Renal cortex interstitium (tissue), 15 donors: ENCODE measurements at places on chromosomes 16 and 17. TPM values are rescaled to one million over a fixed set of nuclear protein-coding genes. Genes with fewer than 3 reads are reported as not detected.

The RSKR gene
- polyA plus RNA-seq: 31.0 TPM

The PITPNM3 gene
- 10.2 TPM for polyA plus RNA-seq

The TEKT5 gene
- 0.36 TPM for polyA plus RNA-seq

The SLC5A11 gene
- polyA plus RNA-seq: 4.8 TPM

The TBC1D3G gene
- not detected for polyA plus RNA-seq

The CDH8 gene
- polyA plus RNA-seq: 3.6 TPM
